ENCODE measurements at places on chromosomes 5 and 9.

GRCh38 chr5:167638816-167639215 is 652.6 kb upstream of the WWC1 start:
- DNase-seq: no peak

- no peak for DNase-seq
Observed at GRCh38 chr9:84804951-84805694, 135.6 kb downstream of the NTRK2 start.

DNA sequence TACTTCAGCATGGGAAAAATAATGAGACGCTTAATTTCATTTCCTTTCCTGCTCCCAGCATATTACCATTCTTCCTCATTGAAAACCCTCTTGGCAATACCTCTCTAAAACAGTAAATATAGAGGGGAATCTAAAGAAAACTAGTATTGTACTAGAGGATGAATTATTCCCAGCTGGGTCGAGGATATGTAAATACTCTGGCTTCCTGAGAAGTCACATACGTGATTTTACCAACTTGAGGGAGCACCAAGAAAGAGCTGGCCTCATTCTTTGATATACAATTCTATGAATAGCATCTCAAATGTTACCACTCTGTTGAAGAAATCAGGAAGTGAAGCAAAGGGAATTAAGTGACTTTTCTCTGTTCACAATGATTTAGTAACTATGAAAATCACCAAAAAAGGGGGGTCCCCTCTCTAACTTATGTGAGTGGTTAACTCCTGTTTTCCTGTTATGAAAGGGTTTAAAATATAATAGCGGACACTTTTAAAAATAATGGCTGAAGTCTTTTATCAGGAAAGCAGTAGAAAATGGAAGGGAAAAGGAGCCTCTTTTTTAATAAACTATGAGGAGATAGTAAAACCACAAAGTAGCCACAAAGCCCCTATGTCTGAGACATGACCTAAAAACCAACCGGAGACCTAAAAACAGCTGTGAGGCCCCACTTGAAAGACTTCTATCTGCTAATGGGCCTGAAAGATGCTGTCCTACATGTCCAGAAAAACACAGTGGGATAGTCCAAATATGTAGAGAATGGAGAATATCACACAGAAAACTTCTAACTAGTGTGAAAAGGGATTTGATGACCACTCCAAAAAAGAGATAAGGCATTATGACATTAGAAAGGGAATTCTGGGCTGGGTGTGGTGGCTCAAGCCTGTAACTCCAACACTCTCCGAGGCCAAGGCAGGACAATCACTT is 42.6 kb downstream of the LPAR1 start:
- DNase-seq: no peak

- peak; percentile 52 for DNase-seq
Observed at GRCh38 chr9:98214811-98215210, 22.4 kb upstream of the CORO2A start.

All from retina (tissue), 1 donor.